Sciatic nerve (tissue), 2 donors: ENCODE measurements at places on chromosomes 5 and 9. TPM values are rescaled to one million over a fixed set of nuclear protein-coding genes. Genes with fewer than 3 reads are reported as not detected.

GRCh38 chr9:79632705-79633104, 60.9 kb downstream of the TLE4 start:
- DNase-seq = no peak

The HAPLN1 gene
- not detected for total RNA-seq

DNA sequence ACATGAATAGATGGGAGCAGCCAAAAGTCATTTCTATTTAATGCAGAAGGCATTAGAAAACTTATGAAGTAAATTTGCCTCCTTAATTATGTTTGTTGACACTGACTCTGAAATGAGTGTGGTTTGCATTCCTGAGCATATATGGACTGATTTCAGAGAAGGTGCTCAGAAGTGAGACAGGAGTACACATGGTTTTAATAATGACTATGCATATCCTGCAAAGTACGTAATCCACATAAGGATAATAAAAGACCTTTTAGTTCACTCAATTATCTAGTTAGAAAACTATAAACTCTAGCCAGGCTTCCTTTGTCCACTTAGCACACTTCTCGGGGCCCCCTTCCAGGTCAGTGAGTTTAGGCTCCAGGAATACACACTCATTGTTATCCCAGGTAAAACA, 75.7 kb upstream of the SNX2 start:
- DNase-seq = no peak

The PROB1 gene
- 1.6 TPM for total RNA-seq

The HSD17B3 gene
- total RNA-seq = 4.5 TPM

The SNCB gene
- not detected for total RNA-seq

DNA sequence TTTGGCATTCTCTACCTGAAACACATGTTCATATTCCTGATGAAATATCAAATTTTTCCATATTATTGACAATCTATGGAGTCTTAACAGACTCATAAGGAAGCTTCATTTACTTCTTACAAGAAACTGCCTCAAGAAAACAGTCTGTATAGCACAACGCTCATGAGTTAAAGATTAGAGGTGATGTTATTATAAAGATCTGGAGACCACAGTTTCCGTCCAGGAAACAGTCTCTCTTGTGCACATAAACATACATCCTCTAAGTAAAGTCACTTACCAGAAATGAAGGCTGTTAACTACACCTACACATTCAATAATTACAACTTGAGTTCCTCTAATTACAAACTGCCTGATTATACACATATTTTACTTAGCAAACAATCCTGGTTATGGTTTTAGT, 86.9 kb downstream of the RAPGEF6 start:
- no peak for DNase-seq

DNA sequence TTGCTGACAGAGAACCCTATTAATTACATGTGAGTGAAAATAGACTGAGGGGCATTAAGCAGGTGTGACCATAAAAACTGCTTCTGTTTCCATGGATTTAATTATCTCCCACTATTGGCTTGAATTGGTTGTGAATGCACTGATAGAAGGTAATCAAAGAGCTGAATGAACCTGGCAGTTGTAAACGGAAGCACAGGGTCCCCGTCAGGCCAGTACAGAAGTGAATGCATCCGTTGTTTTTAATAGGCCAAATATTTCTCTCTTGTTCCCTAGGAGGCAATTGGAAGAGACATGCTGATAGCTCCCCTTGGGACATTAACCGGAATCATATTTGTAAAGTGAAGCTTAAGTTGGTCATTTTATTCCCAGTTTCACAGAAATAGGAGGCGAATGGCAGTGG, 147.0 kb downstream of the CAVIN4 start:
- no peak for DNase-seq

GRCh38 chr5:117463881-117464570, 889.4 kb upstream of the SEMA6A start:
- no peak for DNase-seq

- DNase-seq = no peak
These were observed 464.5 kb downstream of the ICE1 start for GRCh38 chr5:5886812-5887486.

The CXCL14 gene
- total RNA-seq = 184 TPM

DNA sequence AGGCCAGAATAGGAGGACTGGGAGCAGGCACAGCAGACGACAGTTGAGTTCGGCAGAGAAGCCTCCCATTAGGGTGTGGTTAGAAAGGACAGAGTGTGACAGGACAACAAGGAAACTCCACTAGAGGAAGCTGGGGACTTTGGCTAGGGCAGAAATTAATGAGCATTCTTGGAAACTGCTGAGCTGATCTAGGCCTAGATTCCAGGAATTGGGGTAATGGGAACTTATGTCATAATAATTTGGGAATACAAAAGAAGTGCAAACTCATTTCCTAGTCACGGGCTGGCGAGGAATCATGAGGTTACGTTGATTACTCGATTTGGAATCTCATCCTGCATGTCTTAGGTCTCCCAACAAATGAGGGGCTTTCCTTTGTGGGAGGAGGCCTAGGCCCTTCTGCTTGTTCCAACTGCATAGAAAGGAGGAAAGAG, 144.6 kb upstream of the RPS23 start:
- DNase-seq = no peak

DNA sequence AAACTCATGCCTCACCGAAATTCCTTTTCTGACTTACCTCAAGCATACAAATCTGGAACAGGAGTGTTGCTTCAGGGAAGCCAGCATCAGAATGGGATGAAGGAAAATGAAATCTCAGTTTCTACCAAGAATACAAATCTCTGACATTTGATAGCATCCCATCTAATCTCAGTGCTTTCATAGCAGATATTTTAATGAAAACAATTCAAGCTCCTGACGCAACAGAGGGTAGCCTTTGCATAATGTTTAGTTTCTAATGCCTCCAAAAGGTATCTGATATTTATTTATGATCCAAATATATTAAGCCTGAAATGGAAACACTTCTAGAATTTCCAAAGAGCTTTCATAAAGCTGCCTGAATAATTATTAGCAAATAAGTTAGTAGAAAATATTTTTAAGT, 251.4 kb downstream of the DEPDC1B start:
- DNase-seq = no peak

DNA sequence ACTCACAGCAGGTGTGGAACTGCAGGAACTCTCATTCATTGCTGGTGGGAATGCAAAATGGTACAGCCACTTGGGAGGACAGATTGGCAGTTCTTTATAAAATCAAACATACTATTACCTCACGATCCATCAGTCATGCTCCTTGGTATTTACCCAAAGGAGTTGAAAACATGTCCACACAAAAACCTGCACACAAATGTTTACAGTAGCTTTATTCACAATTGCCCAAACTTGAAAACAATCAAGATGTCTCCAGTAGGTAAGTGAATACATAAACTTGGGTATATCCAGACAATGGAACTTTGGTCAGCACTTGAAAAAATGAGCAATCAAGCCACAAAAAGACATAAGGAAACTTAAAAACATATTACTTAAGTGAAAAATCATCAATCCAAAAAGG, 215.5 kb downstream of the IRX1 start:
- no peak for DNase-seq

The NOL6 gene
- total RNA-seq = 26.0 TPM

DNA sequence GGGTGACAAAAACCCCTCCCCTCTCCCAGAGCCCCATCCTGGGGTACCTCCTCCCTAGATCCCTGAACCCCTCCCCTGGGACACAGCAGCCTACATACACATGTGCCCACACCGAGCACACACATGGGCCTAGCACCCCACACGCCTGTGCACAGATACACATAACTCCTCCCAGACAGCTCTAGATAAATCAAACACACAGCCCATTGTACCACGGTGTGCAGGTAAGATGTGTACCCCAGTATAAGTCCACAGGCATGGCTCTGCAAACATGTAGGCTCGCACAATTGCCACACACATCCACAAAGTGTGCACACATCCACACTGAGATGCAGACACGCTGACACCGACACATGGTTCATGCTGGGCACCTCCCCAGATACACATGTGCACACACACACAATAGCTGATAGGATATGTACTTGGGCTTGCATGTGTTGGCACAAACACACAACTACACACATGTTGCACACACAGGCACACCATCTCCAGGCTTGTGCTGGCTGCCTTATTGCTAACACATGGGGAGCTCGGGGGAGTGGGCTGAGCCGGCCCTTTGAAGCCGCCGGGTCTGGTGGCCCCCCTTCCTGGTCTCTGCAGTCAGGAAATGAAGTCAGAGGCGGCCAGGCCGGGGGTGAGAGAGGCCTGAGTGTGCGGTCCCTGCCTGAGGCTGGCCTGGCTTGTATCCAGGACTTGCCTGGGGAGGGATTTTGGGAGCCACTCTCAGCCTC, 30.2 kb downstream of the GOLGA2 start:
- peak; percentile 83 for DNase-seq

DNA sequence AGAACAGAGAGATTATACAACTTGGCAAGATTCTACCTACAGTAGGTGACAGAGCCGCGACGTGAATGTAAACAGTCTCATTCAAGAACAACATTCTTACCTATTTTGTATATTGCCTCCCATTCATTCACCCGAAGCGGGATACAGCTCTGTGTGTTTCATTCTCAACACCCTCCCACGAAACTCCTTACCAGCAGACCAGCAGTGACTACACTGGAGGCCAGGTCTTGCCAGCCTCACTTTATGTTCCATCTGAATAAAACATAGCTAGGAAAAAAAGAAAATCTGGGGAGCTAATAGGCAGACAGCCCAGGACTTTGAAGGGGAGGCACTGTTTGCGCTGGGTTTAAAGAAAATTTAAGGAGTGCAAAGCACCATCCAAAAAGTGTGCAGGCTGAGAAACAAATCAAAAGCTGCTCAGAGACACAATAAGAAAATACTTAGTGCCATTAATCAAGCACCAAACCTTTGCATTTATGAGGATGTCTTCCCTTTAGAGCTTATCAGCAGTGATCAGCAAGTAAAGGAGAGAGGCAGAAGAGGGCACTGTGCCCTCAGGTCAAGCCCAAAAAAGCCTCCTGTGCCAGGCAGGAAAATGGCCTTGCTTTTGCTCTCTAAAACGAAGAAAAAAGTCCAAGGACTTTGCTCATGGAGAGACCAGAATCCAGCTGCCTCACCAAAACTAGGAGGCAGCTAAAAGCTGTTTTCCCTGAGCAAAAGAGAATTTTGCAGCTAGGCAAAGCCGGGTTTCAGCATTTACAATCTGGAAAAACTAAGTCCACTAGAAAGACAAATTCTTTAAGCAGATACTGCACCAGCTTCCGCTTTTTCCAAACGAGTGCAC, 295.1 kb downstream of the BNC2 start:
- no peak for DNase-seq

DNA sequence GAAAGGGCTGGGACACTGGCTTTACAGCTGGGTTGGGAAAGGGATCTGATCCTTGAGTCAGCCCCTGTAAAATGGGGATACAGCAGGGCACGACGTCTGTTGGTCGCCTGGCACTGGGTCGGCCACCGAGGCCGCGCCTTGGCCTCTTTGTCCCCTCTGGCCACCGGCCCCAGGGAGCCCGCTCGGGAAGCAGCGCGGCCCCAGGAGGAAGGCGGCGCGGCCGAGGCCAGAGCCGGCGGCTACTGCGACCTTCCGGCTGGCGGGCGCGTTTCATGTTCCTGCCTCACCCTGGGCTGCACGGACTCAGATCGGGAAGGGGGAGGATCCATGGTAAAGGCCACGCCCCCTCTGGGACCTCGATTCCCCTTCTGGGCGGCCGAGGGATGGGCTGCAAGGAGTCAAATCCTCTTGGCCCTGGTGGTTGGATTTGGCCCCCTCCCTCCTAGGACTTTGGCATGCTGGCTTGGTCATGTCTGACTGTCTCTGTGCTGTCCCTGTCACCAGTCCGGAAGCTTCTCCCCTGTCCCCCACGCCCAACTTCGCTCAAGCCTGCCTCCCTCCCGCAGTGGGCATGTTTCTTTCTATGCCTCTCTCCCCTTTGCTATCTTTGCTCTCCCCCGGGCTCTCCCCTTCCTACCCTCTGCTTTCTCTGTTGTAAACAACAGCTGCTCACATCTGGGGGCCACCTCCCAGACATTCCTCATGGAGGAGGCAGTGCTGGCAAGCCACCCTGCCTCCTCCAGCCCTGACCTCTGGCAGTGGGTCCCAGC, 25.8 kb downstream of the FPGS start:
- DNase-seq = peak; percentile 96

- no peak for DNase-seq
These were observed 110.8 kb downstream of the MRPS30 start for GRCh38 chr5:44919560-44919959.

- DNase-seq = no peak
These were observed 410.1 kb downstream of the DMRT2 start for GRCh38 chr9:1460143-1460769.

DNA sequence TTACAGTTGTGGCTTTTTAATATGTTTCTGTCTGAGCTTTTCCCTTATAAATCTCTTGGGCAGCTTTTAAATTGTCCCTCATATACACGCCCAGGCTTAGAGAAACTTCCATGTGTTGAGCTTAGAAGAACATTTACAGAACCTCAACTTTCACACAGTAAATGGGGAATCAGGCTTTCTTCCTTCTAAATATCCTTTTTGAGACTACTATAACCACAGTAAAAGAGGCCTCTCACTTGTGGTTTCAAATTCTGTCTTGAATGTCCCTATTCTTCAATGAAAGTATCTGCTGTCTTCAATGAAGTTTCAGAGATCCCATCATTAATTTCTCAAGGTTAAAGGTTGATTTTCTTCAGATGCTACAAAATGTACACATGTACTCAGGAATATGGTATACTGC, 588.6 kb upstream of the DMAC1 start:
- no peak for DNase-seq

- no peak for DNase-seq
These were observed at the start of gene KCNMB1 for GRCh38 chr5:170388818-170389549. Gene KCNMB1, minus strand, starts transcription at chr5:170389367. Its CDS starts 3,920 bp downstream, at chr5:170385447.

DNA sequence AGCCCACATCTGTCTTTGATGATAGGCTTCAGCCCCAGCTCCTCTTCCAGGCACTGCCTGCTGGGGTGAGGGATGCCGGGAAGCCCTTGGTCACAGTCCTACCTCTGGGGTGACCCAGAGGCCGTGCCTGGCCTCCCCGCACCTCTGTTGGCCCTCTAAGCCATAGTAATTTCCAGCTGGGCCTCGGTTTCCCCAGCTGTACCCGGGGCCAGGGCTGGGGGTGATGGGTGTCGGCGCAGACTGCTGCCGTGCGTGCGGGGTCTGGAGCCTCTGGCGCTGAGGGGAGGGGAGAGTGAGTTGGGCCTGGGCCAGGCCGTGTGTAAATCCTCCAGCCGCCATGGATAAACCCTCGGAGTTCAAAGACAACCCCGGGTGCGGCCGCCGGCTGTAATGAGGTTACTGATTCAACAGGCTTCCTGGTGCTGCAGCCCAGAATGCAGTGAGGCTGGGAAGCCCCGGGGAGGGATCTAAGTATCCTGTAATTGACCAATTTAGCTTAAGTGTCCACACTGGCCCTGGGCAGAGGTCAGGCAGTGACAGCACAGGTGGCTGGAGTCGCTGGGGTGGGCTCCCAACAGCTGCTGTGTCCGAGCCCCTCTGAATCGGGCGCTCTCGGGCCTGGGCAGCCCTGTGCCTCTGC, 7.1 kb downstream of the RXRA start:
- DNase-seq = no peak
